ENCODE measurements at places on chromosomes 12 and 14.

DNA sequence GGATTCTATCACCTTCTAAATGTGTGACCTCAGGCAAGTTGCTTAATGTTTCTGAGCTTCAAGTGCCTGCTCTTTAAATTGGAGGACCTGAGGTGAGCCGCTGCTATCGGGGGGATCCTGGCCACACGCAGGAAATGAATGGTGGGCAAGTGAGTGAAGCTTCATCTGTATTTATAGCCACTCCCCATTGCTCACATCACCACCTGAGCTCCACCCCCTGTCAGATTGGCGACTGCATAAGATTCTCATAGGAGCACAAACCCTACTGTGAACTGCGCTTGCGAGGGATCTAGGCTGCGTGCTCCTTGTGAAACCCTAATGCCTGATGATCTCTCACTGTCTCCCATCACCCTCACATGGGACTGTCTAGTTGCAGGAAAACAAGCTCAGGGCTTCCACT is 158.6 kb upstream of the CCND2 start:
- no peak for DNase-seq

DNA sequence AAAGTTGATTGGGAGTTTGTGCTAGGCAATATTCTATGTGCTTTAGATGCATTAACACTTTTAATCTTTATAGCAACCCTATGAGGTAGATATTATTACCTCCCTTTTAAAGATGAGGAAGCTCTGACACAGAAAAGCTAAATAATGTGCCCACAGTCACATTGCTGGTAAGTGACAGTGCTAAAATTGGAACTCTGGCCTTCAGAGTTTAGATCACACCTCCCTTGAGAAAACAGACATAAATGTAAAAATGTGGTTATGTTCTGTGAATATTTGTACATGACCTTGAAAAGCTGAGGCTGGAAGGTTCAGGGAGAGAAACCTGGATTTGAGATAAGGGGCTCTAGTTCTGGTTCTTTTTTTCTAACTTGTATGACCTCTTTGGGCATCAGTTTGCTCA is 1.9 kb downstream of the ABHD4 start:
- no peak for DNase-seq

DNA sequence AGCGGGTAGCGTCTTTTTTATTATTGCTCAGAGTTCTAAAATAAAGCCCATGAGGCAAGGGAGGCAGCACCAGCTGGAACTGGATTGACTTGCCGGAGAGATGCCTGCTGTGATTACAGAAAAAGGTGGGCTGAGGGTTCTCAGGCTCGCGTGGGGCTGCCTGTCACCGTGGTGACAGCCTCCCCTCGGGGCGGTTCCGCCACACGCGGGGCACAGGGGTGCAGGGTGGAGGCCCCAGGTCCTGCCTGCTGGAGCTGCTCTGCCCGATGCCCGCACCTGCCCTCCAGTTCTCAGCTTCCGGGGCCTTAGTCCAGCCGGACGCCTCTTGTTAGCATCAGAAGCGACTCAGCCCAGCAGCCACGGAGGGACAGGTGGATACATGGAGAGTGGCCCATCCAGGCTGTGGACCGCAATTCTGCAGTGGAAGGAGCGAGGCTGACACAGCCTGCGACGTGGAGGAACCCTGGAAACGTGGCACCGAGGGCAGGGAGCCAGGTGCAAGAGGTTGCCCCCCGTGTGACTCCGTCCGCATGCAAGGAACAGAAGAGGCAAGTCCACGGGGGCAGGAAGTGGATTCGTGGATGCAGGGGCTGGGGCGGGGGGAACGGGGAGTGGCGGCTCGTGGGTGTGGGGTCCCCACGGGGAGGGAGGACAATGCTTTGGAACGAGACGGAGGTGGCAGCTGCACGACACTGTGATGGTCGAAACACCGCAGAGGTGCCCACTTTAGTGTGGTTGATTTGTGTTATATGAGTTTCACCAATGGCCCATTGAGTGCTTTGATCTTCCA is 79.5 kb downstream of the GALNT9 start:
- DNase-seq: no peak

DNA sequence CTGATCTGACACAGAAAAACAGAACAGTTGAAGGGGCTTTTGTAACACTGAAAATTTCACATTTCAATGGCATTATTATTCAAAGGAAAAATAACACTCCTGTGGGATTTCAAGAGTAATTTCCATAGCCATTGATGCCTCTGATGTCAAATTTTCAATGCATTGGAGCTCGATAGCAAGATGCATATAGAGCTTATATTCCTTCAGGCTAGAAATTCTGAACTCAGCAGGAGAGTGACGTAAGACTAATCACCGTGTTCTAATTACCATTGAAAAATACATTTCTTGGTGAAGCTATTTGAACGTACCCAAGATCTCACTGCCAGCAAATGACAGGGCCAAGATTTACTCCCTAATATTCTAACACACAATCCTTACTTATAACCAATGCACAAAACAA is 854.1 kb upstream of the TMEM132C start:
- DNase-seq: no peak

GRCh38 chr14:64266239-64266638 is 27.9 kb downstream of the ESR2 start:
- DNase-seq: no peak

DNA sequence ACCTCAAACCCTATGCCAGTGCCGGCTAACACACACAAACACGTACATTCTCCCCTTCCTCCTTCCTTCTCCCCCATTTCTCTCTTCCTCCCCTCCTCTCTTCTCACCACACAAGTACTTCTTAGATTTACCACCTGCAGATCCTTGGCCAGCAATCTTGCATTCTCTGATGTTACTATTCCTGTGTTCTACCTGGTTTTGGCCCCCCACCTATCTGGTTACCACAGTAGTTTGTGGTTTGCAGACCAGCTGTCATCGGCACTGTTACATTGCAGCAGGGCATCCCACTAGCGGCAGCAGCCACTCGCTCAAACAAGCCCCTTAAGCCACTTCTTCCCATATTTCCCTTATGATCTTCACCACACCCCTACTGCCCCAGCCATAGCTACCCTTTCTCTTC is 3.9 kb downstream of the ABHD4 start:
- no peak for DNase-seq

- no peak for DNase-seq
Observed at GRCh38 chr12:95574799-95575452, 23.6 kb upstream of the USP44 start.

GRCh38 chr14:48925184-48925583 is 661.0 kb downstream of the RPS29 start:
- no peak for DNase-seq

Measured in iPS DF 6.9 (cell line).